A549 treated with RU486 at 1 μM for 4 hours (cell line): ENCODE measurements at places on chromosomes 7 and 10. TPM values are rescaled to one million over a fixed set of nuclear protein-coding genes. Genes with fewer than 3 reads are reported as not detected.

Gene NUTM2E
- total RNA-seq = 0.30 to 0.59 TPM (median 0.47 TPM) in 5 replicates

Gene SSC4D
- total RNA-seq = 0.83 to 1.4 TPM (median 1.2 TPM) in 5 replicates

Gene PVRIG
- not detected in 5 replicates for total RNA-seq

Gene NPTX2
- 0.06 to 0.09 TPM (median 0.07 TPM) in 5 replicates for total RNA-seq

Gene GRID1
- total RNA-seq = 0.14 to 0.42 TPM (median 0.29 TPM) in 5 replicates

Gene LEP
- total RNA-seq = not detected in 5 replicates

Gene PPP1R3A
- total RNA-seq = not detected in 5 replicates

Gene AMPH
- not detected in 5 replicates for total RNA-seq

Gene MMD2
- not detected in 5 replicates for total RNA-seq
